ENCODE measurements at places on chromosomes 3 and 15.

GRCh38 chr3:81837071-81837593, 75.7 kb upstream of the GBE1 start:
- DNase-seq, result no peak

DNA sequence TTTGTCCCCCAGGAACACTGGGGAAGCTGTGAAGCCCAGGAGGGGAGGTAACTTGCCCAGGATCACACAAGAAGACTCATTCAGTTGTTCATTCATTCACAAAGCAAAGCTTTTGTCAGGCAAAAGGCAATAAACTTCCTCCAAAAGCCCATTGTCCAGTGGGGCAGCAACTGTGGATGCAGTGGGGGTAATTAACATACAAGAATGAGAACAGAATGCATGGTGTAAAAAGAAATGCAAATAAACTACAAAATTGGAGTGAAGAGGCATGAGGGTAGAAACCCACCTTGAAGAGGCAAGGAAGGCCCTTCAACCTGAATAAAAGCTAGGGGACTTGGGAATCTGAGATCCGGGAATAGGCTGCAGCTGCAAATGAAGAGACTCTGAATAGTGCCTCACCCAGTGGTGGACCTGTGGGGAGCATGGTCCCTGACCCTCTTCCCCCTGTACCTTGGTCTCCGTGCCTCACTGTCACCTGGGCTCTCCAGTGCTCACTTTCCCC, 363.6 kb downstream of the CLSTN2 start:
- DNase-seq, result no peak

DNA sequence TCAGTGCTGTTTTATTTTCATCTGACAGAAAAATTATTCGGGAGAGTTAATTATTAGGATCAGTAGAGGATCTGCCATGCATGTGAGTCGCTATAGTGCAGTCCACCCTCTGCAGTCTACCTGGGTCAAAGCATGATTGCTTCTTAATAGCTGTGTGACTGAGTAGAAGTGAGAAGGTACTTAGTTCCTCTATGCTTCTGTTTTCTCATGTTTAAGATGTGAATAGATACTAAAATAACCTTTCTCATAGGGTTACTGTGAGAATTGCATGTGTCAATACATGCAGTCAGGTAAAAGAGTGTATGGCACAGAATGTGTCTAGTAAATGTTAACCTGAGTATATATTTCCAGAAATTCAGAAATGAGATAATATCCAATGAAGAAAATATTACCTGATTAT, 435.7 kb downstream of the NAALADL2 start:
- DNase-seq, result no peak

- DNase-seq, result no peak
Observed at GRCh38 chr3:66228707-66229106, 7.9 kb downstream of the SLC25A26 start.

GRCh38 chr3:33722191-33722590, 4.1 kb upstream of the CLASP2 start:
- DNase-seq, result no peak

DNA sequence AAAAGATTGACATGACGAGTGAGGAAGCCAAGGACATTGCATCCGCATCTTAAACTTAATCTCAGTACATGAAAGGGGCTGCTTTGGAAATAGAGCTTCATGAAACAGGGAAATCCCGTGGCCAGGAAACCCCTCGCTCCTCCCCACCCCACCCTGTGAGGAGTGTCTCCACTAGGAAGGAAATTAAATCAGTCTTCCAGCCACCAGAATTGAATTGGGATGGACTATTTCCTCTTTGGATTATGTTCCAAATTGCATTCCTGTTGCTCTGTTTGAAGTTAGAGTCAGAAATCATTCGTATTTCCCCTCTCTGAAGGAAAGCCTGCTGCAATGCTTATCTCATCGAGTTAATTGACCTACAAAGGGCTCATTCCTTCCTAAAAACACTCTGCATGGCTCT, 35.8 kb downstream of the CLDN11 start:
- no peak for DNase-seq

DNA sequence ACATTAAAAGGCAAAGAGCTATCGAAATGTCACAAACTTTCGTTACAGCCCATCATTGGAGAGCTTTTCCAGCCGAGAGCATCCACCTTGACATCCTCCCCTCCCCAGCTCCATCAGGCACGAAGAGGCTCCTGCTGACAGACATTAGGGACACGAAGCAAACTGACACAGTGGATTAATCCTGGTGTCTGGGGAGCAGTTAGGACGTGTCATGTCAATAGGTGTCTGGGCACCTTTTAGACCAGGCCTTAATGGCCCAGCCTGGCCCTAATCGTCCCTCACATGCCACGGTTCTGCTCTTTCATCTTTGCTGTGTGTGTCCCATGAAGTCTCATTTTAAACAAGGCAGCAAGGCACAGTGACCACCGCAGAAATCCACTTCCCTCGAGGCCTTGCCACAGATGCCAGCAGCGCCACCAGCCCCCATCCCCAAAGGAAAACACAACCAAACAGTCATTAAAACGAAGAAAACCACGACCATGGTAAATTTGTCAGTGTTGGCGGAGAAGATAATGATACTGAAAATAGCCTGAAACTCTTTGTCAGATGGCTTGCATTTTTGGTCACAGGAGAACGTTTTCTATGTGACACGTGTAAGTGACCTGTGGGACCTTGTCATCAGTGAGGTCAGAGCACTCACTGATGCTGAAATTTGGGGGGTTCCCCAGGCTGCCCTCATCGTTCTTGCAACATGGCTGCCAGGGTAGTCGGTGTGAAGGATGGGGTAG, 16.3 kb upstream of the PCSK6 start:
- DNase-seq, result no peak

DNA sequence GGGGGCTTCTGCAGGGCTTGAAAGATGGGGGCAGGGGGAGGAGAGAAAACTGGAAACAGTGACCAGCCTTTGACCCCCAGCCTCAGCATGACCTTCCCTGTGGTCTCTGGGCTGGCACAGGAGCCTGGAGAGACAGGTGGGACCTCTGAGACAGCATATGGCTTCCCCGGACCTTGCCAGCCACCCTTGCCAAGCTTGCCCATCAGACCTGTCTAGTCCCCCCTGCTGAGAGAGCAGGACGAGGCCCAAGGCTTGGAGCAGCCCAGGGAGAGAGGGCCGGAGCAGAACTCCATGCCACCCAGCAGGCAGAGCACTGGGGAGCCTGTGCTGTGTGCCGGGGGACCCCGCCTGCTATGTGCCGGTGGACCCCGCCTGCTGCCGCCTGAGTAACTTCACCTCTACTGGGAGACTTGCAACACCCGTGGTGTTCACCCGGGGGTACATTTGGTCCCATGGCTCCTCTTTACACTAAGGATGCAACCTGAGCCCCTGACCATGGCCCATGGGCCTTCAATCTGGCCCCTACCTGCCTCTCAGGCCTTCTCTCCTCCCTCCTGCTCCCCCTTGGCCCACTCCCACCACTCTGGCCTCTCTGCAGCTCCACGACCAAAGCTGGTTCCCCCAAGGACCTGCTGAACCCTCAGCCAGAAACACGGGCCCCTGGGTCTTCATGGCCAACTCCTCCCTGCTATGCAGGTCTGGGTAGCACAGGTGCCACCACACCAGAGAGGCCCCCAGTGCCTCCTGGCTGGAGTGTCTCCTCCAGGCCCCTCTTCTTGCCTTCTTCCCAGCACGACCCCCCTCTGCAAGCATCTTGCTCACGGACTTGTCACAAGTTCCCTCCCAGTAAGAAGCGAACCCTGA, 21.1 kb upstream of the SLC41A3 start:
- no peak for DNase-seq

DNA sequence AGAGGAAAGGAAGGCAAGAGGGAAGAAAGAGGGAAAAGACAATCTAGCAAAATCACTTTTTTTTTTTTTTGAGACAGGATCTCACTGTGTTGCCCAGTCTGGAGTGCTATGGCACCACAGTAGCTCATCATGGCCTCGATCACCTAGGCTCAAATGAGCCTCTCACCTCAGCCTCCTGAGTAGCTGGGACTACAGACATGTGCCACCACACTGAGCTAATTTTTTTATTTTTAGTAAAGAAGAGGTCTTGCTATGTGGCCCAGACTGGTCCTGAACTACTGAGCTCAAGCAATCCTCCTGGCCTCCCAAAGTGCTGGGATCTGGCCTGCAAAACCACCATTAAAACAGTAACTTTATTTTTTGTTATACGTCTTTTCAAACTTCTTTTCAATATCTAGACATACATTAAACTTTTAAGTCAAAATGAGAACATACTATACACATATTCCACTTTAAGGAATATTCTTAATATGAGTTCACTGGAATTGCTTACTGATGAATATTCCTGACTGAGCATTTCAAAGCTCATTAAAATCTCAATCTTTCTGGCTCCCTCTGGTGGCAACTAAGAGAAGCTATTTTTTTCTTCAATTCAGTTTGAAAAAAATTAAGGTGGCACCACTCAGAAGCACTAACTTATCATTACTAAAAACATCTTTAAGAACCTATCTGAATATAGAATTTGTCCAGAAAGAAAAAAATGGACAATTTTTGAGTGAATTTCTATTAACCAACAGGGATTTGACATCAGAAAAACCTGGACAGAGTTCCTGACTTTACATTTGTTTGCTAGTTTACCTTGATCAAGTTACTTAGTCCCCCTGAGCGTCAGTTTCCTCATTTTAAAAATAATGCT, 40.9 kb downstream of the UACA start:
- no peak for DNase-seq

GRCh38 chr3:113607219-113607596, 74.9 kb downstream of the SIDT1 start:
- DNase-seq, result no peak

- DNase-seq, result no peak
Observed at GRCh38 chr3:58356054-58356453, 23.4 kb downstream of the PXK start.

DNA sequence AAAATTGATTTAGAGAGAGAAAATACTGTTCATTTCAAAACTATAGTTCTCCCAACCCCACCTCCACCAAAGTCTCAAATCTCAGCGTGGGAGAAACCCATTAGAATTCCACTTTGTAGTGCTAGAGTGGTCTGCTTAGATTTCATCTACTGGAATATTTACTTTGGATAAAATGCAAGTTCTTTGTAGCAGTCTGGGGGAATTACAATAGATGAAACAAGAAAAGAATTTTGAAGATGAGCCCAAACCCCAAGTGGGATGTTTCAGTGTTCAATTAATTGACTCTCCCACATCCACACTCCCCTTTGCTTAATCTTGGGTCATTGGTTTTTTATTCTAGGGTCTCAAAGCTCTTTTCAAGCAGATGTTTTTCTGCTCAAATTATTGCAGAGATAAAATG, 97.8 kb downstream of the RPL22L1 start:
- no peak for DNase-seq

- no peak for DNase-seq
Observed at GRCh38 chr3:101518421-101518871, 5.4 kb upstream of the SENP7 start.

GRCh38 chr15:89141885-89142284, 53.6 kb downstream of the ABHD2 start:
- no peak for DNase-seq

DNA sequence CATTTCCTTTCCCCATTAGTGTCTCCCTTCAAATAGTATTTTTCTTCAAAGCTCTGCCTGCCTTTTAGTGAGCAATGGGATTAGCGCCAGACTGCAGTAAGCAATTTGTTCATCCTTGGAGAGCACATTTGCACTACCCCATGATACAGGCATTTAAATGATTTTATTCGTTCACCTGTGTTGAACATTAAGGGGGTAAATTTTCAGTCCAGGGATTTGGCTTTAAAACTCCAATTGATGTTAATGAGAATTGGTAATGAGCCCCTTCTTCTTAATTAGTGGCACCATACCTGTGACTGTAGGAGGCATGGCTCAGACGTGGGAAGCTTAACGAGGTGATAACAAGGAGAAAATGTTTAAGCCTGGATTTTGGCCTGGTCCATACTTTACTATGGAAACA, 161.4 kb upstream of the NANOGP8 start:
- DNase-seq, result no peak

- DNase-seq, result no peak
Observed at GRCh38 chr15:76208084-76208785, 103.0 kb downstream of the ETFA start.

DNA sequence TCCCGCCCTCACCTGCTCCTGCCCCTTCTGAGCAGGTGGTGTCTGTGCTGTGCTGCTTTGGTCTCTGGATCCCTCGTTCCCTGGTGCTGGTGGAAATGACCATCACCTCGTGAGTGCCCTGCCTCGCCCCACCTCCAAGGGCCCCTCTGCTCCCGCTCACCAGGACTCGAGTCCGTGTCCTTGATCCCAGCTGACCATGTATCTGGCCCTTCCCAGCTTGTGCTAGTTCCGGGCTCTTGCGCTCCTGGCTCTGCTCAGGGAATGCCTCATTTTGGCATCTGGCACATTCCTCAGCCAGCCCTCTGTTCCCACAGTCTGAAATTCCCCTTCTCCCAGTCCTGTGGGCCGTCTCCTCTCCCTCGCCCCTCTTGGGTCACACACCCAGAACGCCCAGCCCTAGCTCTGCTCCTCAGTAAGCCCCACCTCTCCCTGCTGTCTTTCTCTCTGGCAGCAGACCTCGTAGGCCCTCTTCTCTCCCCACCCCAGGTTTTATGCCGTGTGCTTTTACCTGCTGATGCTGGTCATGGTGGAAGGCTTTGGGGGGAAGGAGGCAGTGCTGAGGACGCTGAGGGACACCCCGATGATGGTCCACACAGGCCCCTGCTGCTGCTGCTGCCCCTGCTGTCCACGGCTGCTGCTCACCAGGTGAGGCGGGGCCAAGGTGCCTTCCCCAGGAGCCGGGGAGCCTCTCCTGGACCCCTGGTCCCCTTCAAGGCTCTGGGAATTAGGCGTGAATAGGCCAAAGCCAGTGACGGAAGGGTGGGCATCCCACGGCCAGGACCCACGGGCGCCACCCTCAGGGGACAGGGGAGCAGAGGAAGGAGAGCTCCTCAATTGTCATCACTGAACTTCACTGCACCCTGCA, 11.5 kb downstream of the SLC51A start:
- no peak for DNase-seq

DNA sequence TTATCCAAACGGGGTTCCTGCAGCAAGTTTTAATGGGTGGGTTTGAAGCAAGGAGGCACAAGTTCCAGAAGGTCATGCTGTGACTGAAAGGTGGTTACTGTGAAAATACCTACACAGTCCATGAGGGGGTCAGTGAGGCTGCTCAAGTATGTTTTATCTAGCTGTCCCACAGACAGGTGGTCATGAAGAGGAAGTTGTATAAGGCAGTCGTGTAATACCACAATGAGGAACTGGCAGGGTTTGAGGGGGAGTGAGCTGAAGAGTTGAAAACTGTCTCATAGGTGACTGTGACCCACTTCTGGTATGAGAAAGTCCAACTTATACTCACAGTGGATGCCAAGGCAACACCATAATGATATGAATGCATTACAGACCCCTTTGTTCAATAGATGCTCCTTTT, 856.8 kb downstream of the OTOL1 start:
- no peak for DNase-seq

DNA sequence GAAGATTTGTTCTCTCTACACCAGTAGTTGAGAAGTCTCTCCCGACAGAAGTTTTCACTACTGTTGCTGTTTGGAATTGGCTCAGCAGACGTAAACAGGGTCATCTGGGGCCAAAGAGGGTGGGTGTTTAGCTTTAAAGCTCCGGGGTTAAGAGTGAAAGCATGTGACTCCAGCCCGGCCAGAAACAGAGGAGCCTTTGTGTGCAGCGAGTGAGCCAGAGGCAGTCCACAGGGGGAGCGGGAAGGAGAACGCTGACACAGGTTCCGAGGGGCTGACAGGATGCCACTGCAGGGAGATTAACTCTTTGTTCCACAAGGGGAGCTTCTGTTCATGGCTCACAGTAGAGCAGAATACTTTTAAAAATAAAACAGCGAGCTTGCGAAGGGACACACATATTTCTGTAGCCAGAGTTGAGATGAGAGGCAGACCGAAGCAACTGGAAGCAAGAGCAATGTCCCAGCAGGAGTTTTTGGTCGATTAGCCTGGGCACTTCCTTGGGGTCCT, 26.9 kb downstream of the BMF start:
- DNase-seq, result peak; percentile 80

GRCh38 chr3:151276038-151276686, 2.2 kb downstream of the P2RY14 start:
- no peak for DNase-seq
